ENCODE measurements at places on chromosomes 16 and 17. TPM values are rescaled to one million over a fixed set of nuclear protein-coding genes. Genes with fewer than 3 reads are reported as not detected.

DNA sequence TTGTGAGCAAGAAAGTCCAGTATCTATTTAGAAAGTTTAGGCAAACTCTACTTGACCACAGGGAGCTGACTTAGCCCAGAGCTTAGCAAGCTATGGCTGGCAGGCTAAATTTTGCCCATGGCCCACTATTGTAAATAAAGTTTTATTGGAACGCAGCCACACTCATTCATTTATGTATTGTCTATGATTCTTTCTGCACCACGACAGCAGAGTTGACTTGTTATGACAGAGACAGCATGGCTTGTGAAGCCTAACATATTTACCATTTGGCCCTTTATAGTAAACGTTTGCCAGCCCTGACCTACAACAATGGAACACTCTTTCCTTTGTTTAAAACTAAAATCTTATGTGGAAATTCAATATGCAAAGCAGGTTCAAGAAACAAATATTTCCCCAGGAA, 100.0 kb upstream of the ZFHX3 start:
- DNase-seq: no peak

DNA sequence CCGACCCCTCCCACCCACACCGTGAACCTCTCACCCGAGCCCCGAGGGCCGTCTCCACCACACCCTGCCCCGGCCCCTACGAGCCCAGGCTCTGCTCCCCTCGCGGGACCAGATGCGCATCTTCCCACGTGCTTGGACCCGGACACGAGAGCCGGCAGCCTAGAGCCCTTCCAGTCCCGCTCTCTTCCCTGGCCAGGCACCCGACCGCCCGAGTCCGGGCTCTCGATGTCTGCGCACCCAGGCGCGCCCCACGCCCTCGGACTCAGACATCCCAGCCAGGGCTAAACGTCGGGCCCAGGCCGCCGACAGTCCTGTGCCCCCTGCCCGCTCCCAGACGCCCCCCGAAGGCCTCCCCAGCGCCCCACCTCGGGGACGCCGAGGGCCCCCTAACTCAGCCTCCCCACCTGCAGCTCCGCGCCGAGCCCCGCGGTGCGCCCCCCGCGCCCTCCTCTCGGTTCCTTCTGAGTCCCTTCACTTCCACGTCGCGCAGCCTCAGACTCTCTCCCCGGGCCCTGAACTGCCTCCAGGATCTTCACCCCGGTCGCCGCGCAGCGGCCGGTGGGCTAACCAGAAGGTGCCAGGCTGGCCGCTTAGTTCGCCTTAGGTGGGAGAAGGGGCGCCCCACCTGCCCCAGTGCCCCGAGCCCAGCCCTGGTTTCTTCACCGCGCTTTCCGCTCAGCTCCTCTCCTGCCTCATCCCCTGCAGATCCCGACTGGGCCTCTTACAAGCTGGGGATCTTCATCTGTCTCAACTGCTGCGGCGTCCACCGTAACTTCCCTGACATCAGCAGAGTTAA, 688 bp downstream of the ADAP2 start:
- DNase-seq: peak; percentile 24

DNA sequence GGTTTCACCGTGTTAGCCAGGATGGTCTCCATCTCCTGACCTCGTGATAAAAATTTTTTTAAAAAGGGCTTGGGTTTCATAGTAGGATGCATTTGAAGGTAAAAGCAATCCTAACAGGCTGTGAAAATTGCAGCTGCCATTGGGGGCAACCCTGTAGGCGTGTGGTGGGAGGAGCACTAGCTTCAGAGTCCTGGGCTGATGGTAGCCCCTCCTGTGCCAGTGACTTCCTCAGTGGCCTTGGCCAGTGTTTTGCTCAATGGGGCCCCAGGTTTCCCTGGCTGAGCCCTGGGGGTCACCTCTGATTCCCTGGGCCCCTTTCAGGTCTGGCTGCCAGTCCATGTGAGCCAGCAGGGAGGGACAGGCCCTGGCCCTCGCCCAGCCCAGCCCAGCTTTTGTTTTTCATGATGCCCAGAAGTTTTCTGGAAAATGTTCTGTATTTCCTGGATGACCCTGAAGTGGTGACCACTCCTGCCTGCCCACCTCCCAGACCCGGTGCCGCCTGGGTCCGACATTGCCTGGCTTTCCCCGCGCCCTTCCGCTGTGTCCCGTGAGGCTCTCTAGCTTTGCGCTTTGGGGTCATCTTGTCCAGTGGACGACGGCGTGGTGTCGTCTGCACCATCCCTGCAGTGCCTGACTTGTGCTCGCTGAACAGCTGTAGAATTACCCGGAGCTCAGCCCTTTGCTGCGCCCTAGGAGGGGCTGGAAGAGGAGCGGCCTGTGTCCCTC, 9.4 kb downstream of the MGRN1 start:
- DNase-seq: no peak

- DNase-seq: no peak
Measured at GRCh38 chr17:63447471-63448009, 1.4 kb upstream of the CYB561 start.

DNA sequence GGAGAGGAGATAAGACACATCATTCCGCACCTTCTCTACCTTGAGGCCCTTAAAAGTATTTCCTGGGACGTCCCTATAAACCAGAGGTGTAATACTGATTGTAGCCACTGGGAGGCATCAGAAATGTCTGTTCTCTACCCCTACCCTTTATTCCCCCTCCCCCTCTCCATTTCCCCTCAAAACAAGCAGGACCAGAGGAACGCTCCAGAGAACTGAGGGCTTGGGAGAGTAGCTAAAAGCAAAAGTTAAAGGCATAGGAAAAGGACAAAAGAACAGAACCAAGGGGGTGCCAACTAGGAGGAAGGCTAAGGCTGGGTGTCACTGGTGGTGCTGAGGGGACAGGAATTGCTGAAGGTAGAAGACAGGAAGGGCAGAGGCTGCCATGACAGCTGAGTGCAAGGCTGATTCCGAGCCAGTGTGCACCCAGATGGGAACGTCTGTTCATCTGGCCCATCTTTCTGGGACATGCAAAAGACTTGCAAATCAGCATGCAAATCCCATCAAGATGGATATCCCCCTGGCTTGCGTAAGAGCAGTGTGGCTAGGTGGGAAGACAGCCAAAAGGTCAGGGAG, 6.7 kb downstream of the CAMTA2 start:
- DNase-seq: no peak

DNA sequence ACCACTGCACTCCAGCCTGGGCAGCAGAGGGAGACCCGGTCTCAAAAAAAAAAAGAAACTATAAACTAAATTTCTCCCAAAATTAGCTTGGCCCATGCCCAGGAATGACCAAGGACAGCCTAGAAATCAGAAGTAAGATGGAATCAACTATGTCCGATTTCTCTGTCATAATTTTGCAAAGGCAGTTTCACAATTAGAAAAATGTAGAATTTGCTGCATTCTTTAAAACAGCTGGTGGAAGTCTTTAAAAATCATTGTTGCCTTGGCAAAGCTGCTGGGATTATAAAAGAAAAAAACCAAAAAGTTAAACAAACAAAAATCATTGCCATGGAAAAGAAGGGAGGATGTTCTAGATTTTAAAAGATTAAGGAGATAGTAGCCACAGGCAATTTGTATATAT, 32.4 kb downstream of the WWP2 start:
- no peak for DNase-seq

DNA sequence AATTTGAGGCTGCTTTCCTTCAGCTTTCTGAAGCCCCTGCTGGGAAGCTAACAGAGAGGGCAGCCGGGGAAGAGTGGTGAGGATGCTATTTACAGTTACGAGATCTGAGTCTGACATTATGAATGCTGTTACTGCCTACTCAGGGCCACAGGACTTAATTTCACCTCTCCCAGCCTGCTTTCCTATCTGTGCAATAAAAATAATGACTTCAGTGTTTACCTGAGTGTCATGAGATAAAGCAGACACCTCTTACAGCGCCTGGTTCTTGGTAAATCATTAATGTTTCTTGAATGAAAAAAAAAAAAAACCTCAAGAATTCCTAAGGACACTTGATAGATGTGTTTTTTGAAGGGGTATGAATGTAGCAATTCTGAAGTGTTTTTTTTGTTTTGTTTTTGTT, 24.2 kb upstream of the CPHXL start:
- no peak for DNase-seq

DNA sequence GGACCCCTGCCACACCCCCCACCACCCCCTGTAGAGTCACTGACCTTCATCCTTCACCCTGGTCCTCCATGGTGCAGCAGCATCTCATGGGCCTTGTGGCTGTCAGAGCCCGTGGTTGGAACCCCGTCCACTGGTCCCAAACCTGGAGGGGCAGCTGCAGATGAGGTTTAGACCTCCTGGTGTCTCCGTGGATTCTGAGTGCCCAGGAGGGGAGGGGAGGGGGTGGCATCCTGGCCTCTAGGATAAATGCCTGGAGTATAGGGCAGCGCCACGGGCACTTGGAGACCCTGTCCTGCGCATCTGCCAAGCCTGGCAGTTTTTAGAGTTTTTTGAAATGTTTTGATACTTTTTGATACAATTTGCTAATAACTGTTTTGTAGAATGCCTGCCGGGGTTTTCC, 17.5 kb downstream of the KLHL36 start:
- DNase-seq: no peak

- peak; percentile 1 for DNase-seq
Measured at GRCh38 chr17:17375841-17376240, 72.7 kb downstream of the NT5M start.

DNA sequence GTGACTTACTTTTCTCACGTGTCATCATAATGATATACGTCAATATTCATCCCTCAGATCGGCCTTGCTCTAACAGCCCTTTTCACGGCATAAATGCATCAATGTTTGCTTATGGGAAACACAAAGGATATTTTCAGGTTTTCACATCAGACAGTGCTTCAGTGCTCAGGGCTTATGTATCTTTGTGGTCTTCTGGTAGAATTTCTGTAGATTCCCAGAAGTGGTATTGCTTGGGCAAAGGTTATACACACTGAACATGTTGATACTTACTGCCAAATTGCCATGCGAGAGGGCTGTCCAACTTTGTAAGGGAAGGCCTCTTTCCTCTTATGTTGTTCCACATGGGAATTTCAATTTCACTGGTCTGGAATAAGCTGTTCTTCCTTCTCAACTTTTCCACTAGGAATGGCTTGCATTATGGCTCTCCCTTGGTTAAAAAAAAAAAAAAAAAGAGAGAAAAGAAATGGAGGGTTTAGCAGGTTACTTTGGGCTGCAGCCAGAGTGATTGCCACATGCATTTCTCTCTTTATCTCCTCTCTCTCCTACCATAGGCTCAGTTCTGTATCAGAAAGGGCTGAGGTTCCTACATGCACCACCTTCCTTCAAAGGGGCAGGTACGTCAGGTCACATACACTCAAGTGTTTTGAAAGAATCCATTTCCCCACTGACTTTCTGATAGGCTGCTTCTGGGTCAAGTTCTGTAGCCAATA, 19.3 kb downstream of the DHODH start:
- no peak for DNase-seq

DNA sequence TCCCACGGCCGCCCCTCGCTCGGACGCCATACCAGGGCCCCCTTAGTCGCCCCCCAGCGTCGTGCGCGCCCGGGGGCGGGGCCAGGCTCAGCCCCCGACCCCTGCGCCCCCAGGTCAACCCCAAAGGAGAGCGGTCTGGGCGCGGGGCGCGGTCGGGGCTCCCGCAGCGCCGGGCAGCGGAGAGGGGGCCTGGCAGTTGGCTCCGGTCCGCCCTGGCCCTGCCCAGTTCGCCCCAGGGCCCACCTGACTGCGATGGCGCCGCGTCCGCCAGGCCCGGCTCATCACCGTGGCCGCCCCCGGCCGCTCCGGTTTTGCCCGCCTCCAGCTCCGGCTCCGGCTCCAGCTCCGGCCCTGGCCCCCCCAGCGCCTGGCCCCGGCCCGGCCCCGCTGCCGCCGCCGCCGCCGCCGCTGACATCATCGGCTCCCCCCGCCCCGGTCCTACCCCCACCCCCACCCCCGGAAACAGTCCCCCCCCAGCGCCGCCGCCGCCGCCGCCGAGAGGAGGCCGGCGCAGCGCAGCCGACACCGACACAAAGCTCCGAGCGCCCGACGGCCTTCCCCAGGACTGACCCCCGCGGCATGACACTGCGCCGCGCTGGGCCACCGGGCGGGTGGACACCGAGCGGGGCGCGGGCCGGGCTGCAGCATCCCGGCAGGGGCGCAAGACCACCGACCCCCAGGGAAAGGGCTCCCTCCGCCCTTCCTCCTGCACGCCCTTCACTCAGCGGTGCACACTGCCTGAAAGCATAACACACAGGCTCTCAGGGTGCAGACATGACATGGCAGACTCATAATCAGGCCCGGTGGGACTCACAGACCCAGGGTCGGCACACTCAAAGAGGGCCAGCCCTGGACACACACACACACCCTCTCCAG, at the start of gene ZBTB4:
ZBTB4 (minus strand) TSS at position 419 of the 876 bp plus-strand sequence. CDS start 12,830 bp downstream, outside the sequence.
- peak; percentile 63 for DNase-seq

- no peak for DNase-seq
Measured at GRCh38 chr16:17316005-17316404, 154.8 kb downstream of the XYLT1 start.

Gene TNFRSF13B
- not detected for total RNA-seq

Gene MYO15B
- 82.6 TPM for total RNA-seq

Gene FOXC2
- not detected for total RNA-seq
